ENCODE measurements at places on chromosomes 1 and 21.

DNA sequence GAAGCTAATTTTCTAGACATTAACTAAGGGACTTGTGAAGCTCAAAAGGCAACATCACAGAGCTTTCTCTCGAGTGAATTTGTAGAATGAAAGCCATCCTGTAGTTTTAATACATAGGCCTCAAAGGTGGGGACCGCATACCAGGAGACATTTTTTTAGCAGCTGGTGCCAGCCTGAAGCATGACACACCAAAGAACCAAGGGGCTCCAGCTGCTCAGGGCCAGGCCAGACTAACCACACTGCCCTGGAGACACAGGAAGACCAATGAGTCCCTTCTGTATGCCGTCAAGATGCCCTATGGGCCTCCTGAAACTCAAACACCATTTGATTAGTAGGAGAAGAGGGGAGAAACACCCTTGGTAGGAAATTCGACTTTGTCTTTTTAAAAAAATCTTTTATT lies 113.9 kb upstream of the CACNA1E start:
- DNase-seq, result no peak

DNA sequence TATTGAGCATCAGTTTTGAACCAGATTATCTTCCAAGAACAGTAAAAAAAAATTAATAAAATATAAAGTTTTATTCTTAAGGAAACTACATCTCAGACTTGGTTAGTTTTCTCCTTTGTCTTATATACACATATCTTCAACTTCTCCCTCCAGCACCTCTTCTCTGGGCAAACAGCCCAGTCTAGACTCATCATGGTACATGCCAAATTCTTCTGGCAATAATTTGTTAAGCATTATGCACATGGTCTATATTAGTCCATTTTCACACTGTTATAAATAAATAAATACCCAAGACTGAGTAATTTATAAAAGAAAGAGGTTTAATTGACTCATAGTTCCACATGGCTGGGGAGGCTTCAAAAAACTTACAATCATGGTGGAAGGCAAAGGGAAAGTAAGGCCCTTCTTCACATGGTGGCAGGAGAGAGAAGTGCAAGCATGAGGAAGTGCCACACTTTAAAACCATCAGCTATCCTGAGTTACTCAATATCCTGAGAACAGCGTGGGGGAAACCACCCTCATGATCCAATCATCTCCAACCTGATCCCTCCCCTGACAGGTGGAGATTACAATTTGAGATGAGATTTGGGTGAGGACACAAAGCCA lies 108.7 kb upstream of the RNPC3 start:
- no peak for DNase-seq

DNA sequence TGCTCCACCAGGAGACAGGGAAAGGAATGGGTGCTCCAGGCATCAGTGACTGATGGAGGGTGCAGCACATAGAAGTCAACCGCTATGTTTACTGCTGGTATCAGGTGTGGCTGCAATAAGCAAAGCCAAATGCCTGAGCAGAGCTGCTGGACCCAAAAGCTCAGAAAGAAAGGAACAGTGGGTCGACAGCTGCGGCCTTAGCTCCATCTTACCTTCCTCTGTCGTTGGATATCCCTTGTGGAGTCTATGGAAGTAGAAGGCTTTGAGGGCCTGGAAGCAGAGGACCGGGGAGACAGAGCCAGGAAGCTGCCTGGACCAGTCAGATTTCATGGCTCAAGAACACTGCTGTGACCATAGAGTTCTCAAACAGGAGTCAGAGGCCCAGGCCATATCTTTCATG lies 45.3 kb downstream of the RIMS3 start:
- no peak for DNase-seq

DNA sequence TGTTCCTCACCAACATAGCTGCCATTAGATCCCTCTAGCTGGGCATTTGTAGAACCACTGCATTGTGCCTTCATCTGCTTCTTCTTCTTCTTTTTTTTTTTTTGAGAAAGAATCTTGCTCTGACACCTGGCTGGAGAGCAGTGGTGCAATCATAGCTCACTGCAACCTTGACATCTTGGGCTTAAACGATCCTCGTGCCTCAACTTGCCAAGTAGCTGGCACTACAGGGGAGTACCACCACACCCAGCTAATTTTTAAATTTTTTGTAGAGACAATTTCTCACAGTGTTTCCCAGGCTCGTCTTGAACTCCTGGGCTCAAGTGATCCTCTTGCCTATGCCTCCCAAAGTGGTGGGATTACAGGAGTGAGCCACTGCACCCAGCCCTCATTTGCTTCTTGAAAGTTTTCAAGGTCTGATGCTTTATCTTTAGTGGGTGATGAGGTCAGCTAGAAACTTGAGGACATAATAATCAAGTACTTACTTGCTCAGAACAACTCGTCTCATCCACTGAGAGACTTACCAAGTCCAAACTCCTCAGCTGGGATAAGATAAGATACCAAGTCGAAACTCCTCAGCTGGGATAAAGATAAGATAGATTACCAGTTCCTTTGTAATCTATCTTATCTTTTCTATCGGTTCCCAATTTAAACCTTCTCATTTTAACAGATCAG lies 71.5 kb downstream of the MACF1 start:
- DNase-seq, result no peak

- no peak for DNase-seq
These were observed 8.1 kb upstream of the PMVK start for GRCh38 chr1:154944401-154945159.

GRCh38 chr1:82392513-82392912 lies 591.8 kb downstream of the ADGRL2 start:
- DNase-seq, result no peak

- no peak for DNase-seq
These were observed 180.0 kb downstream of the SDCCAG8 start for GRCh38 chr1:243435836-243436235.

DNA sequence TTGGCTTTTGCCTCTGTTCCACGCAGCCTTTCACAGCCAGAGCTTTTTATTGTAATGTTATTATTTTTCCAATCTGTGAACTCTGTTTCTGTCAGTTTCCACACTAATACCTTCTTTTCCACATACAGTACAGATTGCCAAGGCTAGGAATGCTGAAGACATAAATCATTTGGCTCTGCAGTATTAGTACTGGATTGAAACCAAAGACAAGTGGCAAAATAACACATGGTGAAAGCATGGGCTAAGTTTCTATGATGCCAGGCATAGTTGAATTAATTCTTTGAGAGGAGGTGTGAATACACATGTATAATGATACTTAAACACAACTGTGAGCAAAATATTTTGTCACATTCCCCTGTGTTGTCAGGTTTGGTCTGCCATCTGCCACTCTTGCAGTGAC lies 73.5 kb downstream of the TMEM200B start:
- DNase-seq, result no peak

DNA sequence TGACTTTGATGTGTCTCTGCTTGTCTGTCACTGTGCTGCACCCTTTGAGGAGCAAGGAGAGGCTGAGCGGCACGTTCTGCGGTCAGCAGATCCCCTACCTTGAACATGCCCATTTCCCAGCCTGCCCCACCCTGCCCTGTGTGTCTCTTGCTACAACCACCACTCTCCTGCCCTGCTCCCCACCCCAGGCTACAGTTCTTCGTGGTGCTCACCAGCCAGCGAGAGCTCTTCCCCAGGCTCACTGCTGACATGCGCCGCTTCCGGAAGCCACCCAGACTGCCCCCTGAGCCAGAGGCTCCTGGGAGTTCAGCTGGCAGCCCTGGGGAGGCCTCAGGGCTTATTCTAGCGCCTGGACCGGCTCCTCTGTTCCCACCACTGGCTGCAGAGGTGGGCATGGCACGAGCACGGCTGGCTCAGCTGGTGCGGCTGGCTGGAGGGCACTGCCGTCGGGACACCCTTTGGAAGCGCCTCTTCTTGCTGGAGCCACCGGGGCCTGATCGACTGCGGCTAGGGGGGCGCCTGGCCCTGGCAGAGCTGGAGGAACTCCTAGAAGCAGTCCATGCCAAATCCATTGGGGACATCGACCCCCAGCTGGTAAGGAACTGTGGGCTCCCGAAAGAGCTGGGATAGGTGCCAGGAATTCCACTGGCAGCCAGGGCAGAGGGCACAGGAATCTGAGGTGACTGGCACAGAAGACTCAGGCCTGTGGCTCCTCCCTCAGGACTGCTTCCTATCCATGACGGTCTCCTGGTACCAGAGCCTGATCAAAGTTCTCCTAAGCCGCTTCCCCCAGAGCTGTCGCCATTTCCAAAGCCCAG lies 5.6 kb downstream of the HYI start:
- no peak for DNase-seq

- DNase-seq, result no peak
These were observed 9.5 kb upstream of the DUSP10 start for GRCh38 chr1:221751226-221751887.

- no peak for DNase-seq
These were observed 43.7 kb upstream of the ZNF281 start for GRCh38 chr1:200453553-200453905.

GRCh38 chr1:62126579-62127290 lies 67.9 kb upstream of the L1TD1 start:
- DNase-seq, result no peak

DNA sequence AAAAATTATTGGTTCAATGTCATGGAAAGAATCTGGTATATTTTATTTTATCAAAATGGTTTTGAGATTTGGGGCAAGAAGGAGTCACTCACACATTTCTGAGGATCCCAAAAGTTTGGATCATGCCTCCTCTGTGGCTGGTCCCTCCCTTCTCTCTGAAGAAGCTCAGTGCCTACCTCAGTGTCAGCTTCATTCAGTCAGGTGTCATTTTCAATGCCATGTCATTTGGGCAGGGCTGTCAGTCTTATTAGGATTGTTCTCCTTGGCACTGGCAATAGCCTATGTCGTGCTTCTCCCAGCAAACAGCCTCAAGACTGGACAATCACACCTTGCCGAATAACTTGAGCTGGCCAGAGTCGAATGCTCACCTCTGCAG lies 264.5 kb upstream of the CAMK1G start:
- no peak for DNase-seq

- no peak for DNase-seq
These were observed 6.8 kb downstream of the SH2D2A start for GRCh38 chr1:156809711-156810366.

DNA sequence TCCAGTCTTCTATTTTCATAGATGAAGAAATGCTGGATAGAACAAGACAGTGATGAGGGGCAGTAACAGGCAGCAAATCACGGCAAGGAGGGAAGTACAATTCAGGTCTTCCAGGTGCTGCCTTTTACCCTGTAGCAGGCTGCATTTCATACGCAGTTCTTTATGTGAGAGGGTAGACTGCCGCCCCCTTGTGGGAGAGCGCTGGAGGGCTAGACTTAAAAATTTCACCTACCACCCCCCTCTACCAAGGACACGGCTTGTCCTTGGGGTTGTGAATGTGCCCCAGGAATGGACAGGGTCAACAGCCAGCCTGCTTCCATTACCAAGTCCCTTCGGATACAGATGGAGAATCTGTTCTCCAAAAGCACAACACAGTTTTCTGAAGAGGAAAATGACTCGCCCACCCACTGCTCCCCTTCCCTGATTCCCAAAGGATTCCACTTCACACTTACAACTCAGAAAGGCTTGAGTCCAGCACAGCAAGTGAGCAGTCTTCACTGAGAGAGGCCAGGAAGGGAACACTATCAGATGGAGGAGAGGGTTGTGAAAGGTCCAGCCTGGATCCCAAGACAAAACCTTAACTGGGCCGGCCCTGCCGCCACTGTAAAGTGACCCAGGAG lies 7.4 kb downstream of the WDR77 start:
- DNase-seq, result peak; percentile 42

DNA sequence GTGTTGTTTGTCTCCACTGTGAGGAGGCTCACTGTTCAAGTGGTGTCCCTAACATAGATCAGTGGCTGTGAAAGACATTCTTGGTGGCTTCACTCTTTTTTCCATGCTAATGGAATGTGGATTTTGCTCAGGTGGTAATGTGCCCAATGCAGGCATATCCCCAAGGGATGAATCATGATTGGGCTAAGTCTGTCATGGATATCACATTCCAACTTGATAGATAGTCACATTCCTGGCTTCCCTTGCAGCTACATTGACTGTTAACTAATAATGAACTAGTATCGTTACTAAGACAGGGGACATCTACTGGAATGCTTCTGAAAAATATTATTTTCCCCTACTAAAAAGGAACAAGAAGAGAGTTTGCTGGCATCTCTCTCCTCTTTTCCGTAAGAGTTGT lies 86.3 kb upstream of the SOD1 start:
- no peak for DNase-seq

DNA sequence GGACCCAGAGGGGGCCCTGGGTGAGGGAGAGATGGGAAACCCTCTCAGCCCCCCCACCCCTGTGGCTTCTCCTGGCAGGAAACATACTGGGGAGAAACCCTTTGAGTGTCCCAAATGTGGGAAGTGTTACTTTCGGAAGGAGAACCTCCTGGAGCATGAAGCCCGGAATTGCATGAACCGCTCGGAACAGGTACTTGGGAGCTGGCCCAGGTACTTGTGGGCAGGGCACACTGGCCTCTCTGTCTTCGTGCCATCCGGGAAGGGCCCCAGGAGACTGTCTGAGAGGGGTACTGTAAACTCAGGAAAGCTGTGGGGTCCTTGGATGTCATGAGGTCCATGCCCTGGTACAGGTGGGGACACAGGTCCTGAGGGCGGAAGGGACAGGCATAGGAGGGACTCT lies 6.0 kb downstream of the ZBTB48 start:
- no peak for DNase-seq
